ENCODE measurements at places on chromosomes 2 and 18.

GRCh38 chr2:67652679-67653078 lies 255.5 kb downstream of the ETAA1 start:
- no peak for DNase-seq

DNA sequence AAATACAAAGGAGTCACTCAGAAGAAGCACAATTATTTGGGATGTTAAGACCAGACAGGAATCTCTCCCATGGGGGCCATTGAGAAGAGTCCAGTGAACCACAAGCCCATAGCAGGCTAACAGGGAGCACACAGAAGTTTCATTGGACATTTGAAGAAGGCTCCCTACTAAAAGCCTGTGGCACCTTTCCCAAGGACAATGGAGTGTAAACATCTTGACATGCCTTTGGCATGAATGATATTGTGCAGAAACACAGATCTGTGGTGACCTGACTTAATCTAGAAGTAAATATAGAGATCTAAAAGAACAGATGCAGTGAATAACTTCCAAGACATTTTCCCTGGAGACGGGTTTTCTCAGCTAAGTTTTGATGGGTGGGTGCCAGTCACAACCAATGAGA lies 221.5 kb downstream of the EPHA4 start:
- DNase-seq: peak; percentile 42

DNA sequence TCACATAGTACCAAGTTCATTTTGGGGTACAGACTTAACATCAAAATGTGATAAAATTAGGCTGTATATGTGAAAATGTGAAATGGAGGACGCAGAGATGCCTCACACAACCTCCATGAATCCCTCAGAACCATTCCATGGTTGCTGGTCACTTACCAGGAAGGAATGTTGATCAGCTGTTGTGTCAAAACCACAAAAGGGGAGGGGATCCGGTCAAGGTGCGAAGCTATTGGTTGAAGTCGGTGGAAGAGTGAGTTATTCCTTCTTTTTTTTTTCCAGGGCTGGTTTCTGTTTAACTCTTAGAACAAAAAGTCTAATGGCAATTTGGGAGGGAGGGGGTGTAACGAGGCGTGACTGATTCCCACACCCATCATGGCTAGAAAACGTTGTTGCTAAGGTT lies 32.3 kb upstream of the REG3A start:
- DNase-seq: no peak

DNA sequence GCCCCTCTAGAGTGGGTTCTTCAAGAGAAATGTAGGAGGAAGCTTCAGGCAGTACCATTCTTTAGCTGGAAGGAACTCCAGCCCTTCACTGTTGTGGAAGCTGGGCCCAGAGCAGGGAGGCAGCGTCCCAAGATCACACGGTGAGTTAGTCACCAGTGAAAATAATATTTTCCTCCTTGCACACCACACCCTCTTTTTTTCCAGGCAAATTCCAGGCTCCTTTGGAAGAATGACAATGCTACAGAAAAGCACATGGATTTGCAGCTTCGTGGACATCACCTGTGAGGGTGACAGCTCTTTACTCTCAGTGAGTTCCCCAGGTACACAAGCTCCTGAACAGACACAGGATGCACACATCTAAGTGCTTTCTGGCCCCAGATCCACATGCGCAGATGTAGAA lies 157.1 kb downstream of the COL6A3 start:
- peak; percentile 87 for DNase-seq

GRCh38 chr2:34401186-34401585 lies 802.1 kb upstream of the FAM98A start:
- DNase-seq: peak; percentile 3

GRCh38 chr18:64966667-64967066 lies 784.1 kb upstream of the CDH7 start:
- peak; percentile 21 for DNase-seq

DNA sequence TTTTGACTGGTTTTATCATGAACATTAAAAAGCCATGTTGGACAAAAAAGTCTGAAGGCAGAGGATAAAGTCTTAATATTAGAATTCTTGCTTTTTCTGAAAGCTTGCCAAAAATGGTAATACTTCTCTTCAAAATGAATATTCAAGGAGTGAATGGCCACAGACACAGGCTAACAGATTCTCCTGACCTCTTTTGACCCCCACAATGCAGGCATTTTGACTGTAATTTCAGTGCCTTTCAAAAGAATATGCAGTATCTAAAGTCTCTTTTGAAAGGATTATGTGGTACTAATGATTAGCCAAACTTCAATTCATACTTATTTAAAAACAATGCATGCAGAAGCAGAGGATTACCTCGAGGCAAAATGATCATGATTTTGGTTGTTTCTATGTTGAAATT lies 557.8 kb upstream of the GCFC2 start:
- DNase-seq: no peak

DNA sequence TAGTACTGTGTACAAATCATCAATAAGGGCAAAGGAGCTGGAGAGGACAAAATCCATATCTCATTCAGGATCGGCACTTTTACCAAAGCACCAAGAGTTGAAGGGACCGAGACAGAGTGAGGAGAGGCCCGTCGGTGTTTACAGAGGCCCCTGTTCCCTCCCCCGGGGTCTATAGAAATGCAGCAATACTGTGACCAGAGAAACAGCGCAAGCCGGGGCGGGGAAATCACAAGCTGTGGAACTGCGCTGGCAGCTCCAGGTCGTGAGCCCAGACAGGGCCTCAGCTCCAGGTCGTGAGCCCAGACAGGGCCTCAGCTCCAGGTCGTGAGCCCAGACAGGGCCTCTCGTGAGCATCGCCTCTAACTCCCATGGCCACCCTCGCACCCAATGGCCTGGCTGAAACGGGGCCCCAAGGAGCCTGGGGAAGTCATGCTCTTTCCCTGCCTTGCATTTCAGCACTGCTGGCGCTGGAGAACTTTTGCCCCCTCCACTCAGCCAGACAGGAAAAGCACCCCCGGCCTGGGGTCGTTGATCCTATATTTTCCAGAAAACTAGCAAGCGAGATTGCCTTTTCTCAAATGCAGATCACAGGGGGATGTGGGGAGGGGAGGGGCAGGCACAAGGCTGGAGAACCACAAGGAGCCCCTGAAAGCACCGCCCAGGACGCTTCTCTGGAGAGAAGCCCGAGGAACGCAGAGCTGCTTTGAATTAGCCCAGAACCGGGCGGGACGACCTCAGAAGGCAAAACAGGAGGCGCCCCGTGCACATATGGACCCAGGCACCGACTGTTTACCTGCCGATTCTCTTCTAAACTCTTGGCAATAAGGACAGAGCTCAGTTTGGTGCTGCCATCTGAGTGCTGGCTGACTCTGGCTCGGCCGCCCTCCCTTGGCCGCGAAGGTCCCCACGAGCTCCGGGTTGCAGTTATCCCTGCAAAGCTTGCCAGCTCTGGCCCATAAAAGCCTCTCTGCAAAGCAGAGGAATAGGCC lies 223.7 kb downstream of the ACKR3 start:
- peak; percentile 36 for DNase-seq

GRCh38 chr2:101113441-101114267 lies 37.5 kb downstream of the TBC1D8 start:
- peak; percentile 65 for DNase-seq

DNA sequence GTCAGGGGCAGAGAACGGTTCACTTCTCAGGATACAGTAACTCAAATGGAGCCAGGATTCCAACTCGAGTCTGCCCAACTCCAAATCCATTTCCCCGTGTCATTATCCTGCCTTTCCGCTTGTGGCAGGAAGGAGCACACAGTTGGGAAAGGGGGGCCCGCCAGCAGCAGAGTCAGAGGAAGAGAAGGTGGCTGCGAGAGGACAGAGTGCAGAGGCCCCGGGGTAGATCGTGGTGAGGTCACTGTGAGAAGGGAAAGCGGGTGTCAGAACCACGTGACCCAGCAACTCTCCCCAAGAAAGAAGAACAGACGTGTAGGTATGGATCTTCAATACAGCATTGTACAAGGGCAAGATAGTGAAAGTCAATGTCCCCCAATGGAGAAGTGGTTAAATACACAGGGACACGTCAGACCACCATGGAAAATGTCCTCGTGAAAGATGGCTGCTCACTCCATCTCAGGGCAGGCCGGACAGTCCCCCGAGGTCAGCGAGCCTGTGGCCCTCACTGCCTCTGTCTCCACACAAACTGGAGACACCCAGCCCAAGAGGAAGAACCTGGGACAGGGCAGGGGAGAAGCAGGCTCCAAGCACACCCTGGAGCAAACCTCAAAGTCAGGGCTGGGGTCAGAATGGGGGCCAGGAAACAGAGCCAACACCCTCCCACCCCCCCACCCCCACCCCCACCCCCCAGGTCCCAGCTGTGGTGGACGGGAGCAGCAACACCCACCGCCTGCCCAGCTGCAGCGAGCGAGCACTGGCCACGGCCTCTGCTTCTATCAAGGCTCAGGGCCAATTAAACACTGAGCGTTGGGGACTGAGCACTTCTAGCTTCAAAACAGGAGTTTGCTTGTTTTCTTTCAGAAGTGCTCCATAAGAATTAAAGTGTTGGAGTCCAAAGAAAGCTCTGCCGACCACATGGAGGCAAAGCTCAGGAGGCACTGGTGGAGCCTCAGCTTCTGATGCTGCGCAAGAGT lies 92.7 kb downstream of the EIPR1 start:
- no peak for DNase-seq

GRCh38 chr2:946073-946948 lies 4.3 kb upstream of the SNTG2 start:
- no peak for DNase-seq

- DNase-seq: no peak
Measured at GRCh38 chr2:69456950-69457445, 19.8 kb upstream of the NFU1 start.

DNA sequence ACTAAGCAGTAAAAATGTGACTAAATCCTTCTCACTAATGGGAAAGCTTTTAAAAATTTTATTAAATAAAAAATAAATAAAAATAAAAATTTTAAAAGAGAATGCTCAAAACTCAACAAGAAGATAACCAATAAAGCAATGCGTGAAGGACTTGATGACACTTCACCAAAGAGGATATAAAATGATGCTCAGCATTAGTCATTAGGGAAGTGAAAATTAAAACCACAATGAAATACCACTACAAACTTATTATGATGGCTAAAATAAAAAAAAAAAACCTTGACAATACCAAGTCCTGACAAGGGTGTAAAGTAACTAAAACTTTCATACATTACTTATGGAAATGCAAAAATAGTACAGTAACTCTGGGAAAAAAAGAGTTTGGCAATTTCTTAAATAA lies 3.3 kb upstream of the WDR75 start:
- no peak for DNase-seq

GRCh38 chr18:59885579-59886163 lies 14.1 kb upstream of the PMAIP1 start:
- DNase-seq: peak; percentile 93

DNA sequence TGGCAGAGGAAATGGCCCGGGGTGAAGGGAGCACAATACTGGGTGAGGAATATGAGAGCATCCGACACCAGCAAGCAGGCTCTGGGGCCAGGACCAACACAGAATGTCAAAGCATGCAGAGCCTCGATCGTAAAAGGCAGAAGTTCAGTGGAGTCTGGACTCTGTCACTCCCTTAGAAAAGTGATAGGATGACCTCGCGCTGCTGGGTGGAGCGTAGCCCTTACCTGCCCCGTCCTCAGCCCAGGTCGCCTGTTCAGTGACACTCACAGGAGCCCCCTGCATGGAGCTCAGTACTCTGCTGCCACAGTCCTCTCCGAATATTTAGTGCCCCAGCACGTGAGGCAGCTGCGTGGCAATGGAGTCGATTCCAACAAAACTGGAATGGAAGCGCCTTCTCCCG lies 236.7 kb upstream of the MYT1L start:
- no peak for DNase-seq

- no peak for DNase-seq
Measured at GRCh38 chr18:63559567-63560491, 17.7 kb downstream of the SERPINB12 start.

DNA sequence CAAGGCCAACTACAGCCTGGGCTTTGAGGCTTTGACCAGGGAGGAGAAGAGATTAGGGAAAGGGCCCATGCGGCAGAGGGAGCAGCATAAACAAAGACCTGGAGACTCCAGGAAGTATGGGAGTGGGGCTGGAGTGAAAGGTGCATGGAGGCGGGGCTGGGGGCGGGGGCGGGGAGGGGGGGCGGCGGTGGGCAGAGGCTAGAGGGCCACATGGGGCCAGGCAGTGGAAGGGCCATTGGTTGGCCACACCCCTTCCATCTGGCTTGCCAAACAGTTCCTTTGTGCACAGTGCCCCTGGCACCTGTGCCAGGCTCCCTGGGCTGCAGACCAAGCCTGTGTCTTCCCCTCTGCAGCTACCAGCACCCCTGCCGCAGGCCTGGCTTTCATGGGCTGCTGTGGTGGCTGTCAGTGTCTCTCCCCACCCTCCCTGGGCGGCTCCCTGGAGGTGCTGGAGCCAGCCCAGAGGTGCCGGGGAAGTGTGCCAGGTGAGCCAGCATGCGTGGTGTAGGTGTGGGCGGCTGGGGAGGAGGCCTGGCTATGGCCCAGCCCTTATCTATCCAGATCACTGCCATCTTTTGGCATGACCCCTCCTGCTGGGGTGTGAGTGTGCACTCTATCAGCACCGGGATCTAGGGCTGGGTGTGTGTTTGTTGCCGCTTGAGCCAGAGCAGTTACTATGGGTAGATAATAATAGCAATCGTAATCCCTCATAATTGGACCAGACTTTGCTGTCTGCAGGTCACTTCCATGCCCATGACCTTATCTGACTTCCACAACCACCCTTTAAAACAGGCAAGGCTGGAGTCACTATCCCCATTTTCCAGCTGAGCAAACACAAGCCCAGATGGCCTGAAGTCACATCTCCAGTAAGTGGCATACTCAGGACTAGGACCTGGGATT lies 30.5 kb downstream of the DNMT3A start:
- no peak for DNase-seq

DNA sequence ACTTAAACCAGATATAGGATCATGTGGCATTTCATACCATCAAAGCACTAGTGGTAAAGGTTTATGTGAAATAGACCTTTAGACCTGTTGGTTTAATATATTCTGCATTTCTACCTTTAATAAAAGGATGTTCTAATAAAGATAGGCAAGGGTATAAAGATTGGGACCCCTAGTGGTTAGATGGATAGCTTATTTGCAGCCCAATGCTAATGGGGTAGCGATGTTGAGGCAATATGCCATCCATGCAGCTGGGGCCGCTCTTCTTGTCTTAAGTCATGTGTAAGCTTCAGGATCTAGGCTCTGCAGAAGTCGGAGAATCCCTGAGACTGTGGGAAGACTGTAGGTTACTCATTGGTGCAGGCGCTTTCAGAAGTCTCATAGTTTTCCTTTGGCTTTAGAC lies 114.9 kb downstream of the ICOS start:
- no peak for DNase-seq

- no peak for DNase-seq
Measured at GRCh38 chr2:48398285-48399002, 131.5 kb upstream of the STON1 start.

GRCh38 chr2:177724398-177725287 lies 332.1 kb downstream of the AGPS start:
- peak; percentile 46 for DNase-seq

DNA sequence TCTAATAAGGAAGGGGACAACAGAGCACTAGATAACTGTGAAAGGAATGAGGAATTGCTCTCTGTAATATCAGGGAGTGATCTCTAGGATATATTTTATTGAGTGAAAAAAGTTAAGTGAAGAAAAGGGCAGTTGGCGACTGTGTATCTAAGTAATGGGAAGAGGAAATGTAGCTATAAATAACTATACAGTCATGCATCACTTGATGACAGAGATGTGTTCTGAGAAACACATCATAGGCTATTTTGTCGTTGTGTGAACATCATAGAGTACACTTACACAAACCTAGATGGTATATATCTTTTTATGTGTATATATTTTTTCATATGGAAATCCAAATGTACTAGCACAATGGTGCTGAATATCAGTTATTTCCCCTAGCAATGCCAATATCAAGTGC lies 329.3 kb downstream of the TXNL1 start:
- peak; percentile 40 for DNase-seq

- DNase-seq: no peak
Measured at GRCh38 chr2:180799141-180799540, 181.3 kb upstream of the UBE2E3 start.
